ENCODE measurements at places on chromosomes 3 and 15.

DNA sequence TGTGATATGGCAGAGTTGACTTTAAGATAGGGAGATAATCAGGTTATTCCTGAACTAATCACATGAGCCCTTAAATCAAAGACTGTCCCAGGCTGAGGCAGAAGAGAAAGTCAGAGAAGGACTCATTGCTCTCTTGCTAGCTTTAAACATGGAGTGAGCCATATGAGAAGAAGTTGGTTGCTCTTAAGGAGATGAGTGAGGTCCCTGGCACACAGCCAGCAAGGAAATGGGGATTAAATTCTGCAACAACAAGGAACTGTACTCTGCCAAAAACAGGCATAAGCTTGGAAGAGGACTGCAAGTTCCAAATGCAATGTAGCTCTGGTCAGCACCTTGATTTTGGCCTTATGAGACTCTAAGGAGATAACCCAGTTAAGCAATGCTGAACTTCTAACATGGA lies 457.0 kb downstream of the PLOD2 start:
- DNase-seq: no peak

DNA sequence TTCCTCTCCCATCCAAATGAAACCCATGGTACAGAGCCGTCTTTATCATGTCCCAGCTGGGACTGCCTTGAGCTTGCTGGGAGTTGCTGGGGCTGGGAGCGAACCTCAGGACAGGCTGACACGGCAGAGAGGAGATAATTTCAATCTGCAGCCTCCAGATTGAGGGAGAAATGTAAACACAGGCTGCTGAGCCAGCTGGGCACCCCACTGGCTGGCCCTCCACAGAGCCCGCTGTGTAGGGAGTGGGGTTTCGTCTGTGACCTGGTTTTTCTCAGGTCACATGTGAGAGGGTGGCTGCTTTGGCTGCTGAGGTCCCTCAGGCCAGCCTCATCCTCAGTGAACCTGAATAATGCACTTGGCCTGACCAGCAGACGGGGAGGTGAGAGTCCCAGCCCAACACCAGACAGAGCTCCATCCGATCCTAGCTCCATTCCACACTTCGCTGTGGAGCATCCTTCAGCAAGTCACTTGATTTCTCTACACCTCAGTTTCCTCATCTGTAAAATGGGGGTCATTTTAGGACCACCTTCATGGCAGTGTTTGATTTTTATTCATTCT lies 121.6 kb upstream of the MRPS22 start:
- DNase-seq: no peak

- DNase-seq: no peak
These were observed 64.2 kb downstream of the SCAPER start for GRCh38 chr15:76840830-76841460.

DNA sequence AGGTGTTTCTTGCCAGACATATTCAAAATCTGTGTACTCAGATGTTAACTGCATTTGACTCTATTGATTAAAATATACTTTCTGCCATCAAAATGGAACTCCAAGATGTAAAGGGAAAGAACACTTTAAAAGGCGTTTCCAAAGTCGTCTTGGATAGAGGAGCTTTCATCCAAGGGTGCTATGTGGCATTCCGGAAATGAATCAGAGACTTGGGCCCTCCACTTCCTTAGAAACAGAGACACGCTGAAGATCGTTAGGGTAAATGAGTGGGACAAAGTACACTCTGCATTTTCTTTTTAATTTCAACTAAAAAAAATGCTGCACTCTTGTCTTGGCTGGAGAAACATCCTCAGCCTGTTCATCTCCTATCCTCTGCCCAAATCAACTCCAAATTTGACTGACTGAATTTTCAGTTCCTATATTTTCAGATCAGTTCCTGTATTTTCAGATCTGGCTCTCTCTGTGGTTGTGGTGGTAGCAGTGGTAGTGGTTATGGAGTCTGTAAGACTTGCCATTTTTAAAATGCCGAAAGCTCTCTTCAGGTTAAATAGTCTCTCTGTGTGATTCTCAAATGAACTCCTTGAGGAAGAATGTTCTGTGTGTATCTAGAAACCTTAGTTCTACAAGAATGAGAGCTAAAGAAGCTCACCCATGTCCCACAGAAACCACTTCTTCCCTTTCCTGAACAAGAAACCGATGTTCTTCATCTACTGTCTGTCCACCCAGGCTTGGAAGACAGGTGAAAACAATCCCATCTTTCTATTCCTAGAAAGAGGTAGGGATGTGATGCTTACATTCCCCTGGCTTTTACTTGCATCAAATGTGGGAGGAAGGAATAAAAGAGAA lies 156.8 kb upstream of the ICE2 start:
- DNase-seq: no peak

DNA sequence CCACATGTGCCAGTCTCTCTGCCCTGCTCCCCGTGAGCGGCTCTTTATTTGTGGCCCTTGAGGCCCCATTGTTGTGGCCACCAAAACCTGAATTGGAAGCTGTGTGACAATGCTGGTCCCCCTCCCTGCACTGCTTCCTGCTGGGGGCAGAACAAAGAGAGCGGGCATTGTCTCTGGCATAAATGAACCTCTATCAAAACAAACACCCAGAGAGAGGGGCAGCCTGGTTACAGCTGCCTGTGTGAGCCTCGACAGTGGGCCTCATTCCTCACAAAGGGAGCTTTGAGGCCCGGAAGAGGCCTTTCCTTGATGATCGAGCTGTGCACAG lies 152.9 kb downstream of the IGF1R start:
- no peak for DNase-seq

GRCh38 chr15:60370105-60370868 lies 27.5 kb downstream of the ANXA2 start:
- no peak for DNase-seq

GRCh38 chr15:100667405-100668347 lies 65.3 kb downstream of the ASB7 start:
- no peak for DNase-seq

DNA sequence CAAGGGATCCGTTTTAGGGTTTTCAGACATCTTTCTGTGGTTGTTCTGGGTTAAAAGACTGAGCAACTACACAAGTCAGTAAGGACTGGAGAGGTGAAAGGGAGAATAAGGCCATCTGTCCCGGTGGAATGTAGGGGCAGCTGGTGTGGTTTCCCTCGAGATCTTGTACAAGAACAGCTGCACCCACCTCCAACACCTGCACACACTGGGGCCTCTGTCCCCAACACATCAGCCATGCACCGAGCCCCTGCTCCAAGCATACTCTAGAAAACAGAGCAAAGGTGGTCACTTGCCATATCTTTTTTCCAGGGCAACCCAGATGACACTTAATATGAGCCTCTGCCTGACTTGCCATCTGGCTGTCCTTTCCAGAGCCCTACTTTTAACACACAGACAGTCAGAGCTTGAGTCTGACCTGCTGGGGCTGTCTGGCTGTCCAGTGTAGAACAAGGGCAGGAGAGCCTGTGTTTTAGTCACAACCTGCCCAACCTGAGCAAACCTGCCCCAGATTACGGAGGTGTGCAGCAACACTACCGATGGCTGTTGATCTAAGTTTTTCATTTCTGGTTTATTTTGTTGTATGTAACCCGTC lies 12.2 kb downstream of the MAN2A2 start:
- no peak for DNase-seq

- DNase-seq: no peak
These were observed 175.6 kb downstream of the SSR3 start for GRCh38 chr3:156379327-156379726.

DNA sequence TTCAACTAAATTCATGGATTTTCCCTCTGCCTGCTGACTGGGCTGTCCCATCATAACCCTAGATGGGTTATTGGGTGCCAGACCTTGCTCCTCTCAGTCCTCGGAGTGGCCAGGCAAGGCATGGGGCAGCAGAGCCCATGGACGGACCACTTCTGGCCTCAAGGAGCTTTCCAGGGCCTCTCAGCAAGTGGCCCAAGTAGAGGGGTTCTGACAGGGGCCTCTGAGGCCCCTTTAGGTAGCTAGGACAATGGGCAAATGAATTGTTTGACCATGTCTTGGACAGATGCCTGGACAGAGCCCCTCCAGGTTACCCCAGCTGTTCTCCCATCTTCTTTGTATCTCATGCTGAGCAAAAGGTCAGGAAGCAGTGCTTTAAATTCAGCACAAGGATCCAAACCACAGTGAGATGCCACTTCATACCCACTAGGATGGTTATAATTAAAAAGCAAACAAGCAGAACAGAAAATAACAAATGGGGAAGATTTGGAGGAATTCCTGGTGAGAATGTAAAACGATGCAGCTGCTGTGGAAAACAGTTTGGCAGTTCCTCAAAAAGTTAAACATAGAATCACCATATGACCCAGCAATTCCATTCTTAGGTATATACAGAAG lies 61.6 kb downstream of the SPSB4 start:
- no peak for DNase-seq

GRCh38 chr15:83587091-83587490 lies 66.8 kb upstream of the ADAMTSL3 start:
- DNase-seq: no peak

- DNase-seq: no peak
These were observed 4.1 kb upstream of the HLTF start for GRCh38 chr3:149090461-149090860.

- no peak for DNase-seq
These were observed 42.2 kb downstream of the TM2D3 start for GRCh38 chr15:101609742-101610610.

GRCh38 chr3:187207624-187208023 lies 10.3 kb downstream of the RTP1 start:
- DNase-seq: no peak

GRCh38 chr3:101999177-101999779 lies 150.0 kb downstream of the NFKBIZ start:
- DNase-seq: no peak

DNA sequence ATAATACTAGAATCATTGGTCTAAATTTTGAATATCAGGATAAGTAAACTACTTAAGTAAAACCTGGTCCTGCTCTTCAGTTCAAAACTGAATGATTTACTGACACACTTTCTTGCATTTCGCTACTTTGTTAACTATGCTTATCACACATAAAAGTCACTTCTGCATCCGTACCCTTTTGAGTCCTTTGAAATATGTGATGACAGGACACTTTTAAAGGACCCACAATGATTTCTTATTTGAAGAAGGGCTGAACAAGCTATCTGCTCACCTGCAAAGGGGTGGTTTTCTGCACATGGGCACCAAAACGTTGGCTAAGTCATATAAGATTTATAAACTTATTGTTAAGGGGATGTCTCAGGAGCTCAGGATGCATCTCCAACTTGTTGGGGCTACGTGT lies 15.0 kb downstream of the GATM start:
- no peak for DNase-seq

GRCh38 chr3:123818324-123818920 lies 65.7 kb downstream of the MYLK start:
- DNase-seq: no peak

DNA sequence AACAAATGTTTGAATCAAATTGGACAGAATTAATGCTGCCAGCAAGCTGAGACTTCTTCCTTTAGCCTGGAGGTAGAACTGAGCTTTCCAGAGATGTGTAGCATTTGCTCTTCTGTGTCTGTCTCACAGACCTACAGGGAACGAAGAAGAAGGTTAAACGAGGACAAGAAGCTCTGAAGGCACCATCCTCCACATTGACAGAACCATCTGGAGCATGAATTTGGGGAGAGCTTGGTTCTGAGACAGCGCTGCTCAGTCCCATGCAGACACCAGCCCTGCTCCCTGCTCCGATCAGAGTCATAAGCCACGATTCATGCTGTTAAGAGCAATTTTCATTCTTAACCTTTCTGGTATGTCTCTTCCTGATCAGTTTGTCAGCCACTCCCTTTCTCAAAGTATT lies 7.7 kb upstream of the KY start:
- no peak for DNase-seq

DNA sequence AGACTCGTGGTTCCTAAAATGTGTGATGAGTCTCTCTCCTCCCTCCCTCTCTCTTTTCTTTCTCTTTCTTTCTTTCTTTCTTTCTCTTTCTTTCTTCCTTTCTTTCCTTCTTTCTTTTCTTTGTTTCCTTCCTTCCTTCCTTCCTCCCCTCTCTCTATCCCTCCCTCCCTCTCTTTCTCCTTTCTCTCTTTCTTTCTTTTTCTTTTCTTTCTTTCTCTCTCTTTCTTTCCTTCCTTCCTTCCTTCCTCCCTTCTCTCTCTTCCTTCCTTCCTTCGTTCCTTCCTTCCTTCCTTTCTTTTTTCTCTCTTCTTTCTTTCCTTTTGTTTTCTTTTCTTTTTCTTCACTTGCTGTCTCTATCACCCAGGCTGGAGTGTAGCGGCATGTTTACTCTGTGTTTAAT lies 290.8 kb downstream of the NFKBIZ start:
- no peak for DNase-seq

DNA sequence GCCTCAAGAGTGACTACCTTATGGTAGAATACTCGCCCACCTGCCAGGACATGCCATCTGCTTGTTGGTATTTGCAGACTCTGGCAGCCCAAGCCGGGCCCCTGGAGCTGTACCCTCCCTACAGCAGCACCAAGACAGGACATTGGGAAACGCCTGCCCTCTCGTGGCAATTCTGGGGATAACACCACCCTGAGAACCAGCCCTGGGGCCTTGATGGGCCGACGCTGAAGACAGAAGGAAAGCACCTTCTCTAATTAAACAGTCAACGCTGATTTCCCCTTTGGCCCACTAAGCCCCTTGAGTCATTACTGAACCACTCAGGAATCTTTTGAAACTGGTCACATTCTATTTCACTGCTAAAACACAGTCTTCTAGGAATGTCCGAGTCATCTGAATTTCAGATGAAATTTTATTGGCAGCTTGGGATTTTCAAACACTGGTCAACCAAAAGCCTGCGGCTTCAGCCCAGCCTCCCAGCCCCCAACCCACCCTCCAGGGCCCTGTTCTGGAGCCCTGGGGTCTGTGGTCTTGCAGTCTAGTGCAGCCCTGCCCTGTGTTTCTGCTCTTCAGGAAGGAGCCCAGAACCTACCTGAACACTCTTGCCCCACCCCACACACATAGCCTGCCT lies 91.3 kb downstream of the TMEM266 start:
- DNase-seq: peak; percentile 73

DNA sequence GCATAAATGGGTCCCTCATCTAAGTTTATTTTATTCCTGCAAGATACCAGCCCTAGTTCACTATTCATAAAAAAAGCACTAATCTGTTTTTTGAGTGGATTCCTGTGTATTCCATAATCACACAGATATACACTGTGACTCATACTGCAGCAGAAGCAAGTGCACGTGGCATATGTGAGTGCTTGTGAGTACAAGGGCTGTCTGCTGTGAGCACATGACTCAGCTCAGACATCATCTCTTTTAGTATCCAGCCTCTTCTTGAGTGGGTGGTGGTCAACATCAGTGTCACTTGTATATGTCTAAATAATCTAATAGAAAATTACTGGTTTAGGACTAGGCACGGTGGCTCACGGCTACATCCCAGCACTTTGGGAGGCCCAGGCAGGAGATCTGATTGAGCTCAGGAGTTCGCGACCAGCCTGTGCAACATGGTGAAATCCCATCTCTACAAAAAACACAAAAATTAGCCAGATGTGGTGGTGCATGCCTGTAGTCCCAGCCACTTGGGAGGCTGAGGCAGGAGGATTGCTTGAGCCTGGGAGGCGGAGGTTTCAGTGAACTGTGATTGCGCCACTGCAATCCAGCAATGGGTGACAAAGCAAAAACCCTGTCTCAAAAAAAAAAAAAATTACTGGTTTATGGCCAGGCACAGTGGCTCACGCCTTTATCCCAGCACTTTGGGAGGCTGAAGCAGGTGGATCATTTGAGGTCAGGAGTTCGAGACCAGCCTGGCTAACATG lies 49.8 kb downstream of the NIPA2 start:
- DNase-seq: no peak

- DNase-seq: no peak
These were observed 83.8 kb downstream of the THRB start for GRCh38 chr3:24410860-24411259.
